ENCODE measurements at places on chromosomes 13 and 19.

DNA sequence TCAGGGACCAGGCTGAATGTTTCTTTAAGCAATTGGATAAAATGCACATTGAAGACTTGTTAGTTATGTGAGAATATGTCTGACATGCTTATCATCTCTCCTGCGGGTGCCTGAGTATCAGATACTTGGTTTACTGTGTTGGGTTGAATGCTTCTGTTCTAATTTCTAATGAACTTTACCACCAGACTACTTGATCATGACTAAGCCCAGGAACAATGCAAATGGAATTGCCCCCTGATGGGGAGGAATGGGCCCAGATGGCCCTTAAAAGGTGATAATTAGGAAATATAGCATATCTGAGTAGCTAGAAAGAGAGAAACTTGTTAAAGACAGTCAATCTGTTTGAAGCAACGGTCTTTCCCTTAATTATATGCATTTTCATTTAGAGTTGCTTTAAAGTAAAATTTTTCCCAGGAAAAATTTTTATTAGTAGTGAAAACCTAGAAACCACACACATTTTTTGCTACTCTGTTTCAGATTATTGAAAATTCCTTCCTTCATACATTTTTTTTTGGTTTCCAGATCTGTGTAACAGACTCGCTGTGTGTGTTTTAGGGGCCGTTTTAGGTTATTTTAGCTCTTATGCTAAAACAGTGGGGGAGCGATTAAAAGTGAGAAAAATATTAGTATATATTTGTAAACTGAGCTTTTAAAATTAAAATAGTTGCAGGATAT, 186.6 kb downstream of the TM9SF2 start:
- DNase-seq, result no peak

GRCh38 chr13:68895696-68896095, 1211.9 kb upstream of the ATXN8OS start:
- no peak for DNase-seq

DNA sequence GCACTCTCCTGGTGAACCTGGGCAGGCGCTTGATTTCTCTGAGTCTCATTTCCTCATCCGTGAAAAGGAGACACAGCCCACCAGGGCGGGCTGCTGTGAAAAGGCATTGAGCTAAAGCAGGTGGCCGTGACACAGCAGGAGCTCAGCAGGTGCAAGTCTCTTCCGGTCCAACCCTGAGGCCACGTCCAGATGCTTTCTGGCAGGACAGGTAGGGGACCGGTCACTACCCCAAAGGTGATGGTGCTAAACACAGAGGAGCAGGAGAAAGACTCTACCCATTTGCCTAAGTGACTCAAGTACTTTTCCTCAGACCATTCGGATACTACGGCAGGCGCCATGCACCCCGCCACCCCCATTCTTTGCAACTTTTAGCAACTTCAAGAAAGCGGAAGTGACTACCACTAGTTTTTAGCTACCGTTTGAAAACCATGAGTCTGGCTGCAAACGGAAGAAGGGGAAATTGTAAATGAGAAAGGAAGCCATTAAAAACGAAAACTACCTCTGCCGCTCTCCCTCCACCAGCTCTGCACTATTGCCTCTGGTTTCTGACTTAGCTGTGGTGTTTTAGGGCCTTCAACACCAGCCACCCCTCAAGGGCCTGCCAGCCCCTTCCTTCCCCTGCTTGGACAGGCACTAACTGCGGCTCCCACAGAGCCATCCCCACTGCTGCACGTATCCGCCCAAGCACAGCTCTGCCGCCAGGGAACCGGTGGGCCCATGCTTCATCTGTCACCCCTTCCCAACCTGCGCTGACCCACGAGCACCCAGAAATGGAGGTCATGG, 4.8 kb downstream of the PPP6R1 start:
- DNase-seq, result peak; percentile 78

- no peak for DNase-seq
These were observed 141.6 kb downstream of the TM9SF2 start for GRCh38 chr13:99642841-99643240.

- DNase-seq, result no peak
These were observed 213.6 kb downstream of the URI1 start for GRCh38 chr19:30155381-30156200.
